ENCODE measurements at places on chromosomes 2 and 18. TPM values are rescaled to one million over a fixed set of nuclear protein-coding genes. Genes with fewer than 3 reads are reported as not detected.

DNA sequence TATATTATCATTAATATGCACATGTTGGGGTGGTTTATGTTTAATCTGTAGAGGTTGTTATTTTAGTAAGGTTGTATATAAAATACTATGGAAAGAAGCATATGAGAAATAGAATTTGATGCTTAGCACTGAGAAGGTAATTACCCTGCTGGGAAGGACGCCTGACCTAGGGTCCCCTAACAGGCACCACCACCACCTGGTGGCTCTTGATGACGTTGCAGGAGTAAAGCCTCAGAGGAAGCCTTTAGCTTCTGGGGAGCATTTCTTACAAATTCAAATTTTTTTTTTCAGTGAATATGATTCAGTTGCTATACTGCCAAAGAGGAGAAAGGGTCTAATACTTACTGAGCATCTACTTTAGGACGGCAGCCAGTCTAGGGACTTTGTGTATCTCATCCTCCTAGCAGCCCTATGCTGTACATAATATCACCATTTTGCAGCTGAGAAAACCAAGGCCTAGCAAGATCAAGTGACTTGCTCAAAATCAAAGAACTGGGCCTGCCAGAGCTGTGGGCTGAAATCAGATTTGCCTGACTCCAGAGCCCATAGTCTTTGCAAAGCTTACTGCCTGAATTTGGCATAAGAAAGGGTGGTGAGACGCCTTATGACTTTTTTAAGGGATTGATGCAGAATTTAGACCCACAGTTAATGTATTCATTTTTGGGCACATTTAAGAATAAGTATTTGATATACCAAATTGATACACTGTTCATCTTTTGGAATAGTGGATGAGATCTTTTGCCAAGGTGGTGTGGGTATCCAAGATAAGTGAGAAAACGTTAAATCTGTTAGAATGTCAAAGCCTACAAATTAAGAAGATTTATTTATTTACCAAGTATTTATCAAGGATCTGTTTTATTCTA is 78.8 kb upstream of the GAREM1 start:
- DNase-seq: no peak

The LYPD1 gene
- 9.2 TPM for polyA plus RNA-seq

GRCh38 chr2:128464456-128464855 is 145.8 kb upstream of the HS6ST1 start:
- DNase-seq: no peak

DNA sequence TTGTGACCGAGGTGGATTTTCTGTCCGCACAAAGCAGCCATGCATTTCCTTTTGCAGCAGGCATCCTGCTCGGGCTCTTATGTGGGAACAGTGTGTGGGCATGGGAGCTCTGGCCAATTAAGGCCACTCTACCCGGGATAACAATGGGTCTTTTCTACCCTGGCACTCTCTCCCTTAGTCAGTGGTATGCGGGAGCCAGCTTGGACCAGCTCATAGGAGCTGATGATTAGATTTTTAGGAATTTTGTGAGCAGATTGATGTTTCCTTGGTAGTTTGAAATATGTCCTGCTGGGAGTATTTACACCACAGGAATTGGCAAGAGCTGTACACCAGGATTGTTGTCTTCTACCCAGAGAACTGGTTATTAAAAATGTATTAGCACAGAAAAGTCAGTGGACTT is 89.3 kb downstream of the SPP2 start:
- no peak for DNase-seq

GRCh38 chr2:119234021-119235019 is 10.7 kb downstream of the STEAP3 start:
- DNase-seq: no peak

The CEP76 gene
- polyA plus RNA-seq: 6.8 TPM

GRCh38 chr18:58605027-58606020 is 23.6 kb downstream of the ALPK2 start:
- no peak for DNase-seq

The ATP6V1C2 gene
- 0.04 TPM for polyA plus RNA-seq

The DGUOK gene
- 76.6 TPM for polyA plus RNA-seq

GRCh38 chr18:57902721-57903120 is 99.6 kb upstream of the ATP8B1 start:
- no peak for DNase-seq

DNA sequence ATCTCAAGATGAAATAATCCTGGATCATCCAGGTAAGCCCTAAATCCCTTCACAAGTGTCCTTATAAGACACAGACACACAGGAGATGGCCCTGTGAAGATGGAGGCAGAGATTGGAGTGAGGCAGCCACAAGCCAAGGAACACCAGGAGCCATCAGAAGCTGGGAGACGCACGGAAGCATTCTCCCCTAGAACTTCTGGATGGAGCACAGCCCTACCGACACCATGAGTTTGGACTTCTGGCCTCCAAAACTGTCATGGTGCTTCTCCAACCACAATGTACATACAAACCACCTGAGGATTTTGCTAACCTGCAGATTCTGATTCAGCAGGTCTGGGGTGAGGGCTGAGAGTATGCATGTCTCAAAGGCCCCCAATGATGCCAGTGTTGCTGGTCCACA is 42.5 kb downstream of the ADD2 start:
- no peak for DNase-seq

The KCNG2 gene
- polyA plus RNA-seq: not detected

The XPO1 gene
- 89.7 TPM for polyA plus RNA-seq

GRCh38 chr2:8408560-8409460 is 273.0 kb upstream of the ID2 start:
- DNase-seq: no peak

The LYPD6B gene
- 19.1 TPM for polyA plus RNA-seq

The GCG gene
- not detected for polyA plus RNA-seq

The SLC35F6 gene
- 37.1 TPM for polyA plus RNA-seq

GRCh38 chr2:240646176-240646899 is 21.1 kb downstream of the GPR35 start:
- no peak for DNase-seq

The GAREM1 gene
- 0.48 TPM for polyA plus RNA-seq

- DNase-seq: no peak
Measured at GRCh38 chr2:121248766-121249343, 36.1 kb downstream of the TFCP2L1 start.

The NEMP2 gene
- 5.8 TPM for polyA plus RNA-seq

GRCh38 chr2:24672589-24672988 is 120.6 kb downstream of the PTRHD1 start:
- DNase-seq: no peak
